ENCODE measurements at places on chromosomes 11 and 22. TPM values are rescaled to one million over a fixed set of nuclear protein-coding genes. Genes with fewer than 3 reads are reported as not detected.
A peak's percentile ranks its signal among the peaks of the same experiment; 100 is the strongest.

DNA sequence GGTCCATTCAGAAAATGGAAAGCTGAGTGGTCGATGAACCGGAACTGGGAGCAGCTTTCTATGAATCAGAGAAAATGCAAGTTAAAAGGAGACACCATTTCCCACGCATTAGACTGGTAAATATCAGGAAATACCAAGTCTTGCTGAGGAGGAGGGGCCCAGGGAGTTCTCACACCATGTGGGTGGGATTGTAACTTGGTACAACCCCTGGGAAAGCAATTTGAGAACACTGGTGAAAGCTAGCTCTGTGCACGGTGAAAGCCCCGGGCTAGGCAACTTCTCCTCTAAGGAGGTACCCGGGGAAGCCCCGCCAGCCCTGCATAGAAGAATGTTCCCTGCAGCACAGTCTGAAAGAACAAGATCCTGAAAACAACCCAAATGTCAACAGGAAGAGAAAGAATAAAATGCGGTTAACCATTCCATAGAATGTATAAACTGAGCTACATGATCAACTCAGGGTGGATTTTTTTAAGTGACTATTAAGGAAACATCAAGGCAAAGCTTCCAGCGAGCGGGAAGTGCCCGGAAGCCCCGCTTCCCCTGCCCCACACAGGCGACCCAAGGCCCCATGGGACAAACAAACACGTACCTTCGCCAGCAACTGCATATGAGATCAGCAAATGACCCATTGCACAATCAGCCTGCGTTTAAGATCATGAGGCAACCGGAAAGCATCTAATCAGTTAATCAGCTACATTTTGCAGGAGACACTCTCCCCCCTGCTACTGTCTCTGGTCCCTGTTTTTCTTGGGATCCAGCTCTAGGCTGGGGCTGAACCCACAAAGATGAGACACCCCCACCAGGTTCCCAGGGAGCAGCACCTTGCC, 11.3 kb downstream of the SHANK2 start:
- no peak for ATAC-seq

DNA sequence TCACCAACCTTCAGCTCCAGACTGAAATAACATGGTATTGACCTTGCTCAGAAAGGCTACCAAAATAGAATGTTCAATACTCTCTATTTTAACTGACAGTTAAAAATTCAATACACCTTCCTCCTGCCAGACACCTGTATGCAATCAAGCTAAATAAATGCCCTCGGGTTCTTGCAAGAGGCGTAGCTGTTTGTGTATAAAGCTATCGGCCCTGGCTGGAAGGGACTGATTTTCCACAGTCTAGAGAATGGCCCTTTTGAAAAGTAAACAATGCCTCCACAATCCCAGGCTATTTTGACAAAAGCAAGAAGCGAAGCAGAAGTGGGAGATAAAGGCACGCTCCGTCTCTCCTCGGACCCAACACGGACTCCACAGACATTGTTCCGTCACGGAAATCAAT, 791.2 kb downstream of the BRD1 start:
- no peak for ATAC-seq

DNA sequence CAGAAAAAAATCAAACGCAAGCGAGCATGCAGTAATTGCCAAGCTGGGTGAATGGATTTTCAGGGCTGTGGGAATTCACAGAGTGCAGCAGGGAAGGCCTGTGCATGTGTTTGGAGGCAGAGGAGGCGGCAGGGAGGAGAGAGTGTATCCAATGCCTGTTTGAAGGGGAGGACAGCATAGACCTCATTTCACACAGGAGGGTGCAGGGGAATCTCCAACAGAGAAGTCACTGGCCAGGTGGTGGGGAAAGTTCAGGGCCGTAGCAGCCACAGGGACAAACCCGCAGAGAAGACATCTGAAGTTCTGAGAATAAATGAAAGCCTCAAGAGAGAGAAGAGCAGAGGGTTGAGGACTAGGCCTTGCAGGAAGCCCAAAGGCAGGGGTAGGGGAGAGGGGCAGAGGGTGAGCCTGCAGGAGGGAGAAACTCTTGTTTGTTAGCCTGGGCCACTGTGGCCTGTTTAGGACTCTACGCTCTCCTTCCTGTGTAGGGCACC, 19.2 kb upstream of the KDM2A start:
- no peak for ATAC-seq

DNA sequence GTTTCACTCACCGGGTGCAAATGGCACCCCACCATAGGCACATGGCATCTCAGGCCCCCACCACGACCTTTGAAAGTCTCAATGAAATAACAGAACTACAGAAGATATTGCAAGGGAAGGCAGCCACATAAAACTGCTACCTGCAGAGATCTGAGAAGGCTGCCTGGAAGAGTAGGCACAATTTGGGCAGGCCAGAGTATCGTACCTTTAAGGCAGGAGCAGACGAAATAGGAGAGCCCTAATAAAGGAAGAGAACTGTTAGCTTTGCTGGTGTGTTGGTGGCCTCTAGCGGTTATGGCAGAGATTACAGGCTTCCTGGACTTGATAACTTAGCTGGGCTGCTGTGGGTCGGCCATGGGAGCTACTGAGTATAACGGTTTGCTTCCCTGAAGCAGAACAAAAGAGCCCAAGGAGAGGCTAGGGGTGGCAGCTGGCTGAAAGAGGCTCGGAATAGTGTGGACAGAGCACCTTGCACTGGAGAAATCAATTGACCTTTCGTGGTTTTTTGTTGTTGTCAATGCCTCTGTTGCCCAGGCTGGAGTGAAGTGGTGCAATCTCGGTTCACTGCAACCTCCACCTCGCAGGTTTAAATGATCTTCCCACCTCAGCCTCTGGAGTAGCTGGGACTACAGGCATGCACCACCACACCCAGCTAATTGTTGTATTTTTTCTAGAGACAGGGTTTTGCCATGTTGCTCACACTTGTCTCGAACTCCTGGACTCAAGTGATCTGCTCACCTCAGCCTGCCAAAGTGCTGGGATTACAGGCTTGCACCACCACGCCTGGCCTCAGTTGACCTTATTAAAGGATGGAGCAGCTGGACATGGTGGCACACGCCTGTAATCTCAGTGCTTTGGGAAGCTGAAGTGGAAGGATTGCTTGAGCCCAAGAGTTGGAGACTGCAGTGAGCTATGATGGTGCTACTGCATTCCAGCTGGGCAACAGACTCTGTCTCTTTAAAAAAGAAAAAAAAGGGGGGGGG, 4.8 kb downstream of the SDF2L1 start:
- peak; percentile 11 for ATAC-seq

- no peak for ATAC-seq
These were observed 232.6 kb upstream of the MPPED2 start for GRCh38 chr11:30818721-30819120.

DNA sequence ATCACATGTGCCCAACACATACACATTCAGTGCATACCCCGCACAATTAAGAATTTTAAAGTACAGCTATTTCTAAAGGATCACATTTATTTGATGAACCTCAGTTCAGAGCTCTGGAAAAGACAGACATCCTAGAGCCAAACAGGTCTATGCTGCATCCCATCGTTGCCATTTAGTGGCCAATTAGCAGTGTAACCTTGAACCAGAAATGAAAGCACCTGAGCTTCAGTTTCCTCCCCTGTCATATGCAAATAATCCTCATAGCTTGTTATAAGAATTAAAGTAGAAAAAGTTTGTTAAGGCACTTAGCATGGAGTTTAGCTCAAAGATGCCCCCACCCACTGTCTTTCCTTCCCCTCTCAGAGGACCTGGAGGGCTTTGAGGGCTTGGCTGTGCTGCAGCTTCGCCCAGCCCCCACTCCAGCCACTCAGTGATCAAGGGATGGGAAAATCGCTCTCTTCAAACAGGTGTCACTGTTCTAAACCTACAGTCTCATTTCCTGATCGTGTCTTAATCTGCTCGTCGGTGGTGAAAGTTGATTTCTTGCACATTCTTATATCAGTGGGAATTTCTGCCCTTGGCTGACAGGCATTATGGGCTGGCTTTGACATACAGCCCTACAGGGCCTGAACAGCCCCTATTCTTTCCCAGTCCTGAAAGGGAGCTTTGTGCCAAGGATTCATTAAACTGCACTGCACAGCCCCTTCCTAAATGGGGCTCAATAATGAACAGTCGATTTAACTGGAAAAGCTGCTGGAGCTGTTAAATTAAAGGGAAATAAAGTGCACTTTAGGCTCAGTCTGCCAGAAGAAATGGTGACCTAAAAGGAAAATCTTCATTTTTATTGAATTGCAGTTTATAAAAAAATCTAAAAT, 23.3 kb upstream of the FAM181B start:
- ATAC-seq = no peak

DNA sequence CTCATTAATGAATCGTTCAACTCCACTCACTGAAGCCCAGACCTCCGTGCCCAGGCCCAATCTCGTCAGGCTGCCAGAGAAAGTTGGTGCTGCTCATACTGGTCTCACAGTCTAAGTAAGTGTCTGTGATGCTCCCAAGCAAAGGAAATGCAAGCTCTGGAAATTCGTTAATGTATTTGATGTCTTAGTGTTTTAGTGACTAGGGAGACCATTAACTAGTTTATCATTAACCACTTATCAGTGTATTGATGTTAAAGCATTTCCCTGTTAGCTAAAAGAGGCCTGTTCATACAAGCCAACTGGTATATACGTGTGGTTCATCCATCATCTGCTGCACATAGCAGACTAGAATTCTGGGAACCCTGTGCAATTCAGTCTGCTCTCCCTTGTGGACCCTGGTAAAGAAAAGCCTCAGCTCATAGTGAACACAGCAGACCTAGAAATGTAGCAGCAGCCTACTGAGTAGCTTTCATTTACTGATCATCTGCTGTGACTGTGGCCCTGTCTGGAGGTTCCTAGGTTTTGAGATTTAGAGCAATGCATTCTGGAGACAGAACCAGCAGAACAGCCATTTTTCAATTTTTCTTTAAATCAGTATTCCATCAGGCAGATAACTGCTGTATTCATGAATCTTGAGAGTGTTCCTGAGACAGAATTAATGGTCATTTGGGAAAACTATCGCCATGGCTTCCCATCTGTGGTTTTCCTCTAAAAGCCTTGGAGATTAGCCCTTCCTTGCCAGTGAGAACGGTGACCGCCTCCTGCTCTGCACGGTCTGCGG, 15.7 kb upstream of the AIFM3 start:
- no peak for ATAC-seq

GRCh38 chr11:126313826-126314225, 10.0 kb downstream of the DCPS start:
- ATAC-seq = no peak

The PANX2 gene
- 16.6 TPM for total RNA-seq

The MPZL3 gene
- total RNA-seq = 111 TPM

- no peak for ATAC-seq
These were observed 47.1 kb downstream of the ASCL2 start for GRCh38 chr11:2223153-2223794.

DNA sequence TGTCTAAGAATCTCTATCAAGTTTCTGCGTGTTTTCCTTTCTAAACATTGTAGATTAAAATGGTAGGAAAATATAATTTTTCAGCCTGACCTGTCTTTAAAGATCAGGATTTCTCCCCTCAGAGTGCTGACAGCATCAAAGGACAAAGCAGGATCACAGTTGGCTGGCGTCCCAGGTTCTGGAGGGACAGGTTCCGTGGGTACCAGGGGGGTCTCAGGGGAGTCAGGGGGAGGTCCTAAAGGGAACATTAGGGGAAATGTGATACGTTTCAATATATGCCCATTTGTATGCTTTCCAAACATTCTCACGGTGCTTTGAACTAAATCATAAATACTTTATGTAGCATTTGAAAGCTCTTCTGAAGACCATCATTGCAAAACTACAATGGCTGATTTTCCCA, 3.4 kb downstream of the MMP3 start:
- no peak for ATAC-seq

The POU2F3 gene
- 0.13 TPM for total RNA-seq

- ATAC-seq = no peak
These were observed 31.6 kb downstream of the TTC12 start for GRCh38 chr11:113345978-113346377.

DNA sequence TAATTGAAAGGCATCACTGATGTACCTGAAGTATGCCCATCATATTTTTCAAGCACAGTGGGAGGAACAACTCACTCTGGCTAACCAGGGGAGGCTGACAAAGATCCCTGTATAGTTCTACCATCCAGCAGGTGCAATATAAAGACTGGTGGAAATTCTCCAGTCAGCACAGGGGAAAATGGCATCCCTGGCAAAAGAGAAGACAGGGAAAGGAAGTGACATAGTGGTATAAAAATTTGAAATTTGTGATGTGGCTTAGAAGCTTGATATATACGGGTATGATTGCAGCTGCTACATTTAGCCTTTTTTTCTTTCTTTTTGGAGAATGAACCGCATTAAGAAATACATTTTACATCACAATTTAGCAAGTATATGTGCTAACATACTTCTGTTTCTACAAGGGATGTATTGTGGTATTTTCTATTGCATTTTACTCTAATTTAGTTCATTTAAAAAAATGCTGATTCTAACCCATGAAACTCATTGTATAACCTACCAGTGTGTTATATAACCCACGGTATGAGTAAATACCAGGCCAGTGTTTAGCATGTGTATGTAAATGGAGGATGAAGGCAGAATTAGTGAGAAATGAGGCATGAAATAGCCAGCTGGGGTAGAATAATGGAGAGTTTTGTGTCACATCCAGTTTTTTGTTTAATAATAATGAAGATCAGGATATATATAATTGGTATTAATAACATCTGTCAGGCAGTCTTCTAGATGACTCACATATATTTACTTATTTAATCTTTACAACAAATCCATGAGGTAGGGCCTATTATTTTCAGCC, 186.1 kb downstream of the ARHGAP42 start:
- ATAC-seq = no peak

The ACR gene
- not detected for total RNA-seq

The MS4A6E gene
- not detected for total RNA-seq
